ENCODE measurements at places on chromosomes 13 and 19.
A peak's percentile ranks its signal among the peaks of the same experiment; 100 is the strongest.

GRCh38 chr13:75850916-75851315, 214.8 kb downstream of the LMO7 start:
- DNase-seq = no peak

DNA sequence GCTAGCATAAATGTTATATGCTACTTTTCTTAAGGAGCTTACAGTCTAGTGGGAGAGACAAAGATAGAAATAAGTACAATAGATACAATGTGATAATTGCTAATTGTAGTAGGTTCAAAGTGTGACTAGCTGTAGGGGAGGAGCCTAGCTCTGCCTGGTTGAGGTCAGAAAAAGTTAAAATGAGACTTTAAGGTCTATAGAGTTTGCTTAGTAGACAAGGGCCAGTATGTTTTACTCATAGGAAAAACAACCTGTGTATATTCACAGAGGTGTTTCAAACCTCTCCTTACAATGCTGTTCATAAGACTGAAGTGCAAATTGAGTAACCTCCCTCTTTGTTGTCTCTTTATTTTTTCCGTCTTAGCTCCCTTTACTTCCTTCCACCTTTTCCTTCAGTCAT, 56.1 kb downstream of the PDS5B start:
- no peak for DNase-seq

DNA sequence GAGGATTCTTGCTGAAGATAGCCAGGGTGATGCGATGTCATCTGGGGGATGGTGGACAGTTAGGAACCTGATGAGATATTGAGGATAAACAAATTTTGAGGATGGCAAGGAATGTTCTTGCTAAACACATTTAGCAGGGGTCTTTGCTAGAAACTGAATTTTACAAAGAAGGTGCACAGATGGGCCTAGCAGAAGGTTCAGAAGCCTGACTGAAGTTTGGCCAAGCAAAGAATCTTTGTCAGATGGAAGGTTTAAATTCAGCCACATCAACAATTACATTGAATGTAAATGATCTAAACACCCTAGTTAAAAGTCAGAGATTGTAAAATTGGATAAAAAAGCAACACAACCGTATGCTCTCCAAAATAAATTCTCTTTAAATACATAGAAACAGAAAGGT, 68.8 kb downstream of the WASF3 start:
- no peak for DNase-seq

DNA sequence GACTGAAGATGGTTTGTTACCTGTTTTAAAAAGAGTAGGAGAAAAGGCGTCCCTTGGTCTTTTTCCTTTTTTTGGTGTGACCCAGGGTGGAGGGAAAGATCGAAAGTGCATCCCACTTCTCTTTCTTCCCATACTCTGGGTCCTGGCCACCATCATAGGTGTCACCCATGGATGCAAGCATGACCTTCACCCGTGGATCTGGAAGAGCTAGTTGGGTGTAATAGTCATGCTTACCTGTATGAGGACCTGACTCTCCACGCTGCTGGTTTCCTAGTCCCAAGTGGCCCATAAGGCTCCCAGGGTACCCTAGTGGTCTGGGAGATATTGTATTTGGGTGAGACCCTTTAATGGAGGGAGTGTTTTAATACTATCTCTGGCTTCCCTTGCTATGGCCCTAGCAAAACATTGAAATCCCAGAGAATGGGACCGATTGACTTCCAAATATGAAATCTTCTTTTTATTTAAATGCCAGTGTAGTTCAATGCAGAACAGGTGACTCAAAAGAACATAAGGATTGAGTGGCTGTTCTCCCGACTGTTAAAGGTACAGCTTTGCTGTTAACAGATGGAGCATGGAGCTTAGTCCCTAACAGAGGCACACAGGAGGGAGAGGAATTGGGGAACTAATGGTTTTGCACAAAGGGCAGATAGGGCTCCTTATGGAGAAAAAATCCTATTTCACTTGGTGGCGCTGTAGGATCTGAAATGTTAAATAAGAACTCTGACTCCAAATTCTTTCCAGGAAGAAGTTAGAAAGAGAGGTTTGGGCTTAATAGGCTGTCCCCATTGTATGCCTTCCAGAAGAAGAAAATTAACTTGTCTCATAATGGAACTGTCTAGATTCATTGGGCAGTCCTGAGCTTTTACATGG, 7.0 kb upstream of the ZNF550 start:
- DNase-seq = no peak

DNA sequence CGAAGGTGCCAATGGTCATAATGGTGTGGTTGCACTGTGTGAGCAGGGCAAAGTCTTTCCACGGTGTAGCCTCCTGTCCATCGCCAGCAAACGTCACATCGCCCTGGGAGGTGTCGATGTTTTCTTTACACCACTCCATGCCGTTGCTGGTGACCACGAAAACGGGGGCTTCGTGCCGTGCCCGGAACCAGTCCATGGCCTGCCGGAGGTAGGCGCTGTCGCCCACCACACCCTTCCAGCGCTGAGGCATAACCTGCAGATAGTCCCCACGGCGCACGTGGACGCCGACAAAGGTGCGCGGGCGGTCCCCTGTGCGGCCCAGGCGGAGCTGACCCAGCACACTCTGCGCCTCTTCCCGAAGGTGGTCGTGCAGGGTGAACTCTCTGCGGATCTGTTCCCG, 2.1 kb downstream of the FUT1 start:
- DNase-seq = no peak

- no peak for DNase-seq
Measured at GRCh38 chr19:49809160-49809940, 3.7 kb downstream of the FUZ start.

GRCh38 chr13:37995092-37995491, 125.5 kb upstream of the TRPC4 start:
- peak; percentile 38 for DNase-seq

DNA sequence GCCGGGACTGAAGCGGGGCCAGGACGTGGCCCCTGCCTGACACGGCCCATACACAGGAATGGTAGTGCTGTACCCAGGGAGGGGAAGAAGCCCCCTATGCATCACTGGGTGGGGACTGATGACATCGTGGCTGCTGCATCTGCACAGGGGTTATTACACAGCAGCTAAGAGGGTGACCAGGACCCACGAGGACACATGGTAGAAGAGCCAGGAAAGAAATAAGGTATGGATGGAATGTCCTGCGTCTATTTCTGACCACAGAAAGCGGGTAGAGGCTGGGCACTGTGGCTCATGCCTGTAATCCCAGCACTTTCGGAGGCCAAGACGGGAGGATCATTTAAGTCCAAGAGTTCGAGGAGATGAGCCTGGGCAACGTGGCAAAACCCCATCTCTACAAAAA, 24.1 kb downstream of the DCAF15 start:
- DNase-seq = no peak

- no peak for DNase-seq
Measured at GRCh38 chr13:36006894-36007675, 124.1 kb downstream of the DCLK1 start.

DNA sequence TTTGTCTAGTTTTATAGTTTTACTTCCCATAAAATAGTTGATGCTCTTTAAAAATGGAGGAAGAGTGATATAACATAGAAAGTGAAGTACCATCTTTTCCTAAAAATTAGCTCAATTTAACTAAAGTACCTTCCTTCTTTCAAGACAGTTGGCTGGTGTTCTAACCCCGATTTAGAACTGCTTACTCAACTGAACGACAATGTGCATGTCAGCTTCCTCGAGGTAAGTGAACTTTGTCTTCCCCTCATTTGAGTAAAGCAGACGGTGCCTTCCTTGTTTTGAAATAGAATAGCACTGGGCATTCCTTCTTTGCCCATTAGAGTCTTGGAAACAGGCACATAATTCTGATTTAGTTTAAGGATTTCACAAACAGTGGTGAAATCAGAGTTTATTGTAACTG, 1519.2 kb downstream of the EFNB2 start:
- no peak for DNase-seq

- no peak for DNase-seq
Measured at GRCh38 chr19:1882786-1883692, 2.3 kb downstream of the ABHD17A start.

GRCh38 chr13:20801707-20802106, 27.9 kb upstream of the EEF1AKMT1 start:
- DNase-seq = no peak

- DNase-seq = no peak
Measured at GRCh38 chr13:104944176-104944575, 1591.3 kb downstream of the EFNB2 start.

Measured in right renal pelvis (tissue), 4 donors.